ENCODE measurements at places on chromosomes 7 and 10.

GRCh38 chr7:129005186-129005585 lies 49.7 kb downstream of the TNPO3 start:
- no peak for DNase-seq

DNA sequence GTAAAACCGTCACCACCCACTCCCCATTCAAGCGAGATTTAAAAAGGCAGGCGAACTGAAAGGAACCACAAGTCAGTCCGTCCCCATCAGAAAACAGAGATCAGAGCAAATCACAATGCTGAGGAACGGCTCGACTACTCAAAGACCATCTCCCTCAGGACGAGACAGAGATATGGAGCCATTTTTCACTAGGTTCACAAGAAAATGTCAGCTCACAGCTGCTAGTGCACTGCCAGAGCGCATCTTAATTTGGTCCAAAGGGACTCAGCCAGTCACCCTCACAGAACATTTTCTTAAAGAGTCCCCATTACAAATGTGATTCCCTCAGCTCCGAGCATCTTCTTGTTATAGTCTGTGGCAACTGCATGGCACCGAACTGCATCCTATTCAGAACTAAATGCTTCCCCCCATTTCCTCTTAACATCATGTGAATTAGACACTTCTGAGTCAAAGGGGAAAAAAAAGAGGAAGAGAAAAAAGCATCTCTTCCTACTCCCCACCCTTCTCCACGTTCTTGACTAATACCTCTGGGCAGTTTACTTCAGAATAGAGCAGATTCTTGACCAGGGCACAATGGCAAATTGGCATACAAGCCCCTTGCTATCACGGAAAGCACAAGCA lies 683.9 kb downstream of the MAGI2 start:
- no peak for DNase-seq

GRCh38 chr7:111568419-111568818 lies 6.1 kb upstream of the IMMP2L start:
- no peak for DNase-seq

GRCh38 chr7:76408121-76408560 lies 1.4 kb downstream of the SSC4D start:
- DNase-seq = no peak

DNA sequence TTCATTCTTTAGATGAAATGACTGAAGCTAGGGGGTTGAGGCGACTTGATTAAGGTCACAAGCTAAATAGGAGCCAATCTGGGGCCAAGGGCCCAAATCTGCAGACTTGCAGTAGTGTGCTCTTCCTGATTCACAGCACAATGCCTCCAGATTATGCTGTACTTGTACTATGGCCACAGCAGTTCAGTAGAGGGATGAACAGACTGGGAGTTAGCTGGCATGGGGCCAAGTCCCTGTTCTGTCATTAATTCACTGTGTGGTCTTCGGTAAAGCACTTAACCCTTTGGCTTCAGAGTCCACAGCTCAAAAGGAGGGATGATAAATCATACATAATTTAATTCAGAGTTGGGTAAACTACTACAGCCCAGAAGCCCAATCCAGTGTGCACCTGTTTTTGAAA lies 196.8 kb downstream of the XPNPEP1 start:
- DNase-seq = no peak

DNA sequence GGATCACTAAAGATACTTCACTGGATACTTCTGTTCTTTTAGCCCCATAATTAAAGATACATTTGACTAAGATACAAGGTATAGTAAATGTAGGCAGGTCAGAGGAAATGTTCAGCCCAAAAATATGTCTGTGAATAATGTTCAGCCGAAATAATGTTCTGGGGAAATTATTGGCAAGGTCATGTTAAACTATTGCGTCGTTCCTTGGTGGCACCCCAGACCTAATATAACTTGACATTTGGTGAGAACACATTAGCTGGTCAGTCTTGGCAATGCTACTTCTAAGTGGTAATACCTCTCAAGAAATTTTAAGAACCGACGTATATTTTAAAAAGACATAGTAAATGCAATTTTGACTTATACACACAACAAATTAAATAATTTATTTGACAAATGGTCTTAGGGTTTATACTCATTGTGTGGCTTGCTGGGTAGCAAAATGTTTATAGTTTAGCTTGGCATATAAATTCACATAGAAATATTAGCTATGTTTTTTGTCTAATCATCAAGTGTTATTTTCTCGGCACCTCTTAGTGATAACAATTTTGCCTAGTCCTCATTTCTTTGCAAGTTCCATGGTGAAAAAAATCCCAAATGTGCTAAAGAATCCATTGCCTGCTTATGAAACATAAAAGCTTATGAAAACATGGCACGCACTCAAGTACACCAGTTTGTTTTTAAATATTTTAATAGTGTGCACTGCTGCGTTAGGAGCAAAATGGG lies 270.3 kb upstream of the NEBL start:
- no peak for DNase-seq

DNA sequence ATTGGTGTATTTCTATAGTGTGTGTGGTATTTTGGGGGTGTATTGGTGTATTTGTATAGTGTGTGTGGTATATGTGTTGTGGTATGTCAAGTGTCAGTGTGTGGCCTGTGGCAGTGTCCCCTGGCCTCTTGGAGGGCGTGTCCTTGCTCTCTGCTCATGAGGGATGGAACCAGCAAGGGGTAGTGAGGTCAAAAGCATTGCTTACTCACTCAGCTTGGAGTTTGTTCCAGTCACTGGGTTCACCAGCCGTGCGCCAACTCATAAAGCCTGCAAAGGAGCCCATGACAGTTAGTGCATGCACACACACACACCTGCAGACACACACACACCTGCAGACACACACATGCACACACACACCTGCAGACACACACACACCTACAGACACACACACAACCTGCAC lies 4.3 kb upstream of the TRPV6 start:
- DNase-seq = no peak

GRCh38 chr10:69323622-69324021 lies 45.3 kb downstream of the HK1 start:
- DNase-seq = no peak

- no peak for DNase-seq
These were observed 4.4 kb downstream of the ZNF485 start for GRCh38 chr10:43610636-43611035.

DNA sequence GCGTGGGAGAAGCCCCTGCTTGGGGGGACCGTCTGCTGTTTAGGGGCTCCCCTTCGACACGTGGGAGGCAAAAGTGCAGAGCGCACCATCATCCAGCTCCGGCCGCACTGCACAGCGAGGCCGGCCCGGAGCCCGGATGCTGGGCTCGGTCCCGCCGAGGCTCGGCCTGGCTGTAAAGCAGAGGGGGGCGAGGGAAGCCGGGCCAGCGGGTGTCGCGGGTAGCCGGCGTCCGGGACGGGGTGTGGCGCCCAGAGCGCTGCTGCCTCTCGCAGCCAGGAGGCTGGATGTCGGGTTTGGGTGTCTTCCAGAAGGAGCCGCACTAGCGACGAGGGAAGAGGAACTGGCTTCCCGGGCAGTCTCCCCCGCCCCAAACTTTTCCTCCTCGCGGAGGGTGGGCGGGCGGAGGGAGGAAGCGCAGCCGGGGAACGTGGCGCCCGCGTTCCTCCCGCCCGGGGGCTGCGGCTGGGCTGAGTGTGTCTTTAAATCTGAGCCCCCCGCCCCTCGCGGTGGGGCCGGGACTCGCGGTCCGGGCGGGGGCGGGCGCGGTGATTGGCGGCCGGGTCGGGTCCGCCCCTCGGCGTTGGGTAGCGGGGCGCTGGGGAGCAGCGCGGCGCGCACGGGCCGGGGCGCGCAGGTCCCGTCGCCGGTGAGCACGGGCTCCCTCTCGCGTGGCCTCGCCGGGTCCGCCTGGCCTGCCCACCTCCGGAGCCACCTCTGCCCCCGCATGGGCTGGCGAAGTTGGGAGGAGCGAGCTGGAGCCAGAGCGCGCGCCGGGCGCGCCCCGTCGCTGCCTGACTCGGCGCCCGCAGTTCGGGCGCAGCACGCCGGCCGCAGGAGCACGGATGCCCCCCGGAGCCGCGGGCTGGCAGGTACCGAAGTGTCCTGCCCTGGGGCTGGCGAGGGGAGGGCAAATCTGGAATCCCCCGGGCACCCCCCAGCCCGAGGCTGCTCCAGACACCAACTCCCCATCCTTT lies at the start of gene PALD1:
PALD1 (plus strand) TSS at position 577 of the 974 bp plus-strand sequence. CDS start 47,185 bp downstream, outside the sequence.
- peak; percentile 76 for DNase-seq

DNA sequence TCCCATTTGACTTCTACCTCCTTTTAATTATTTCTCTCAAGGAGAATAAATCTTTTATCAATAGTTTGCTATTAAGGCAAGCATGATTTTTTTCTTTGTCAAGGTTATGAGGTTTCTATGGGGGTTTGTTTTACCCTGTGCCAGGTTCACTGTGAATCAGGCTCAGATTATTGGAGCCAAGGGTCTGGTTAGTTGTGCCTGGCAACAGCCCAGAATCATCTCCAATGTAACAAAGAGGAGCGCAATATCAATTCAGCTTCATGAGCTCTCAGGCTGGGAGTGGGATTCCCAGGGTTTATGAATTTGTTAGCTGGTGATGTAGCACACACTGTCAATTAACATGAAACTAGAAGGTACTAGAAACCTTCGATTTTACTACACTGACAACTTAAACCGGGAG lies 73.2 kb downstream of the AASS start:
- no peak for DNase-seq

DNA sequence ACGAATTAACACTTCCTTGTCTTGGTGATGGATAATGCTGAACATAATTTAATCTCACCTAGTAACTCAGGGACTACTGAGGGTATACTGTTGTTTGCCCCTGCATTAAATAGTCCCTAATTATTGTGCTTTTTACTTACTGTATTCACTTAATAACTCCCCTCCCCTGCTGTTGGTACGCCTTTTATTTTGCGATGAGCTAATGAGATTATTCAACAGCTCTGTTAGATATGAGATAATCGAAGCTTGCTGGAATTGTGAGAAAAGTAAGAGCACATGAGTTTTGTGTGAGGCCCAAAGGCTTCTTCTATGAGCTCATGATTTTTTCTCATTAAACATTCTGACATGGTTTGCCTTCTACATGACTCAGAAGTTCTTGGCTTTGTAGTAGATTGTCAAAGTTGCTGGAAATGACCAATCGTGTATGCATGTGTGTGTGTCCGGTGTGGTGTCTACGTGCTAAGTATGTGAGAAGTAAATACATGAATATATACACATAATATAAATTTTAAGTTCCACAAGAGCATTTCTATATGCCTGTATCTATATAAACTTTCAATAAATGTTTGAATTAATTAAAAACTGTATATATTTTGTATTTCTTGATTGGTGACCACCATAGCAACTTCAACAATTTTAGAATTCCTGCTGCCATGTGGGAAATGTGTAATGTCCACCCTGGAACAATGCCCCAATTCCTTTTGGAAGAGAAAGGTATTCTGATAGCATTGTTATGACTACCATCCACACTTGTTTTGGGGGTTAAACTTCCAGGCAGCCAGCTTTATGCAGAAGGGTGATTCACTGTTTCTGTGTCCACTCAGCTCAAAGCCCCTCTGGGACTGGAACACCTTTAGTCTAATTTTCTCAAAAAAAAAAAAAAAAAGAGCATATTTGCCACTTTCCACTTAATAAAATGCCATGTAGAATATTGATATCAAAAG lies 106.2 kb downstream of the SAMD9 start:
- no peak for DNase-seq

DNA sequence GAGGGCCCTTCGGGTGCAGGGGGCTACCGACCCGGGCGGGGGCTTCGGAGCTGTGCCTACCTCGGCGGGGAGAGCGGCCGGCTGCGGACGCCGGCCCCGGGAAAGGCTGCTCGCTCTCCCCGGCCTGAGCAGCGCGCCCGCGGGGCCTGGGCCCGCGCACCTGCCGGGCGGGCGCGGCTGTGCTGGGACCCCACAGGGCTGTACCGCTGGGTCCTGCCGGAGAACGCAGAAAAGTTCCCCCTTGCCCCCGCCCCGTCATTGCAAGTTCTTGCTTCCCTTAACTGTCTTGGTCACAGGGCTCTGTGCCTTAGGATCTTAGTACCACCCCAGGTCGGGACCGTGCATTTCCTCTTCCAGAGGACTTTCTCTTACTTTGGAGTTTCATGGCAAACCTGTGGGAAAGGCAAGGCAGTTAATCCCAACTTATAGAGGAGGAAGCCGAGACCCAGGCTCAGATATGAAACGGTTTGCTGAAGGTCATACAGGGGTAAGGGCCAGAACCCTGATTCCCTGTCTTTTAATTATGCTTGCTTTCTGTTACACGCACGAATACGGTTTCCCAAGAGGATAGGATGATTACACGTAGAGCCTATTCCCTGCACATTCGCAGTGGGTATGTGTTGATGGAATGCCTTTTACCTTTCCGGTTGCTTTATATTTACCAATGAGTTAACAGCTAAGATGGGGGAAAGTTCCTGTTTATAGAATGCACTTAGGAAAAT lies 652 bp downstream of the PCGF5 start:
- DNase-seq = peak; percentile 18

DNA sequence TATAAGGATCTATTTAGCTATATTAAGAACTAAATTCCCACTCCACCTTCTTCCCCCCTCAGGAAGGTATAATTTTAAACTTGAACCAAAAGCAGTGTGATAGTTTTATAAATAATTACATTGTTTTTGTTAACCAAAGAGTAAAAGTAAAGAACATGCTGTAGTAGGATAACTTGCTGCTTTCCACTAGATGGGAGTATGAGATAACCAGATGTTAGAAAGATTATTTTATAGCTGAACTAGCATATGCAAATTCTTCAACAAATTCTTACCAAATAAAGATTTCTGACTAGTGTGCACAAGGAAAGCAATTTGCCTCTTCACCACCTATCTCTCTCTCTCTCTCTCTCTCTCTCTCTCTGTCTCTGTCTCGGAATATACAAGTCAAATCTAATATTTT lies 31.8 kb downstream of the TES start:
- DNase-seq = no peak

DNA sequence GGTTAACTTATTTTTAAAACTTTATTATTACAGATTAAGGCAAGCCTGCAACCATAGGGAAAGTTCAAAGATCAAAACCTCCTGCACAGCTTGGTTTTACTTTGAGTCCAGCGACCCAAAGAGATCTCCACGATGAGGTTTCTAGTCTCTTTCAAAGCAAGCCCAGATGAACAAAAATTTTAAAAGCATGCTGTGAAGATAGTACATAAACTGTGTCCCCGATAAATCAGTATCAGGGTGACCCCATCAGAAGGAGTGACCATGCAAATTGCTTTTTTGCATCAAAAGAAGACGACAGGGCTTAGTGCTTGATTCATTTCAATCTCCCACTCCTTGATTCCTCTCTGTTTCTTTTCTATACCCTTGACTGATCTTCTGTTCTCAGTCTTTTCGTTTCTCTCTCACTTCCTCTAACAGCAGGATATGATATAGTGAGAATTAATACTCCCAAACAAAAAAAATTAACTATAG lies 16.0 kb upstream of the DNTT start:
- no peak for DNase-seq

- DNase-seq = no peak
These were observed 438.9 kb downstream of the RPS24 start for GRCh38 chr10:78472551-78472890.

All from ovary (tissue), 10 donors.